Erythroblast (primary cell): ENCODE measurements at places on chromosomes 4 and X.

- no peak for DNase-seq
Observed at GRCh38 chr4:113564493-113564892, 197.0 kb downstream of the CAMK2D start.

DNA sequence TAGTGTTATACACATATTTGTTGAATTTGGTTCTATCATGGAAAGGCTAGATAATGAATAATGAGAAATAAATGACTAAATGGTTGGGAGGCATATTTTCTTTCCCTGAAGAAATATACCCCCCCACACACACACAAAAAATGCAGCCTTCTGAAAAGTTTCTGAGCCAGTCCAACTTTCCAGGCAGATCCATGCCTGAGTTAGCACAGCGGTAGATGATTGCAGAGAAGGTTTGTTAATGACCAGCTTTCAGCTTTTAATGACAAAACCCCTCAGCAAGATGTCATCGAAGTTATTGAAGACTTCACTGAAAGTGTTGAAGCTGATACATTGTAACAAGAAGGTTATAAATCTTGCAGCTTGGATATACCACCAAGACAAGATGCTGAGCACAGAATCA, 61.4 kb downstream of the GBA3 start:
- no peak for DNase-seq

- no peak for DNase-seq
Observed at GRCh38 chr4:176622251-176622948, 170.3 kb downstream of the VEGFC start.

DNA sequence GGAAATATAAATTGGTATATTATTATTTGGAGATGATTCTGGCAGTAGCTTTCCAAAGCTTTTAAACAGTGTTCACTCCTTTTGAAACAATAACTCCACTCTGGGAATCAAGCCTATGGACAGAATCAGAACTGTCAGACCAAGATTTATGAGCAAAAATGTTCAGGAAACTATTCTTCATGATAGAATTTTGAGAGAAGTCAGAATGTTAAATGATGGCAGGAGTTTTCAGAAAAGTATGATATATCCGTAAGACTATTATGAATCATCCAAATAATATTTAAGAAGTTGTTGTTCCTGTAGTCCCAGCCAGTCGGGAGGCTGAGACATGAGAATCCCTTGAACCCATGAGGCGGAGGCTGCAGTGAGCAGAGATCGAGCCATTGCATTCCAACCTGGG, 50.5 kb upstream of the ADGRG2 start:
- DNase-seq: no peak

GRCh38 chr4:118390121-118390520, 37.3 kb upstream of the PRSS12 start:
- DNase-seq: no peak

DNA sequence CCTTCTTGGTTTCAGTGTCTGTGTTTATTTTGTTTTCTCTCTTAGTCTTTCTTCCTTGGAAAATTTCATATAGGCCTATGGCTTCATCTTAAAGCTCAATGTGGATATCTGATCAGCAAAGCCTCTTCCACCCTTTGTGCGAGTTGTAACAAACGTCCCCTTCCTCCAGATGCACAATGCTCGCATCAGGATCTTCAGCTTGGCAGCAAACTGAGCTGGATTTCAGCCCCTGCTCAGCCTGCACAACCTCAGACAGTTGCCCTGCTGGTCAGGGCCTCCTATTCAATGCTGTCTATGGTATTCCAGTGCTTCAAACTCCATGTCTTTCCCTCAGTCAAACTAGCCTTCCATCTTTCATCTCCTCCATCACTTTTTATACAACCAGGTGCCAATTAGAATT, 309.4 kb downstream of the ARHGAP24 start:
- DNase-seq: no peak

DNA sequence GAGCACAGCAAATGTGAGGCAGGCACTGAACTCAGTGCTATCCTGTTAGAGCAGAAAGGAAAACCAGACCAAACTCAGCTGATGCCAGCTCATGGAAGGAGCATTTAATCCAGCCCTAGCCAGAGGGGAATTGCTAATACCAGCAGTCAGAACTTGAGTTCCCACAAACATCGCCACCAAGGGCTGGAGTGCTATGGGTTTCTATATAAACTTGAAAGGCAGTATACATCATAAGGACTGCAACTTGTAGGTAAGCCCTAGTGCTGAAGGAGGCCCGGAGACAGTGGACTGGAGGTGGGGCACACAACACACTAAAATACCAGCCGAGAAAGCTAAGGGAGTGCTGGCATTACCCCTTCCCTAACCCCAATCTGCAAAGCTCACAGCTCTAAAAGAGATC, 440.2 kb downstream of the PRR32 start:
- no peak for DNase-seq

DNA sequence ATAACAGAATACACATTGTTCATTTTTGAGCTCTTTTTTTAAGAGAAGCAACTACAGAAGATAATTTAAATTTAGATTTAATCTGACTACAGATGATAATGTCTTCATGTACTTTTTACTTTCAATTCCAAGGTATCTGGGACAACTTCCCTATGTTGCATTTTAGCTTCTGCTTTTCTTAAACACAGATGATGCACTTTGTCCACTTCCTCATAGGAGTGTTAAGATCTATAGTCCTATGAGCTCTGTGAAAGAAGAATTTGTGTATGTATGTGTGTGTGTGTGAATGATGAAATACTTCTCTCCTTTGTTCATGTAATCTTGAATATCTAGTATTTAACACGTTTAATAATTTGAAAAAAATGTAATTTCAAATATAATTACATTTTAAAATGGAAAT, 5.3 kb upstream of the FHIP1A start:
- no peak for DNase-seq
